ENCODE measurements at places on chromosomes 6 and 20. TPM values are rescaled to one million over a fixed set of nuclear protein-coding genes. Genes with fewer than 3 reads are reported as not detected.

DNA sequence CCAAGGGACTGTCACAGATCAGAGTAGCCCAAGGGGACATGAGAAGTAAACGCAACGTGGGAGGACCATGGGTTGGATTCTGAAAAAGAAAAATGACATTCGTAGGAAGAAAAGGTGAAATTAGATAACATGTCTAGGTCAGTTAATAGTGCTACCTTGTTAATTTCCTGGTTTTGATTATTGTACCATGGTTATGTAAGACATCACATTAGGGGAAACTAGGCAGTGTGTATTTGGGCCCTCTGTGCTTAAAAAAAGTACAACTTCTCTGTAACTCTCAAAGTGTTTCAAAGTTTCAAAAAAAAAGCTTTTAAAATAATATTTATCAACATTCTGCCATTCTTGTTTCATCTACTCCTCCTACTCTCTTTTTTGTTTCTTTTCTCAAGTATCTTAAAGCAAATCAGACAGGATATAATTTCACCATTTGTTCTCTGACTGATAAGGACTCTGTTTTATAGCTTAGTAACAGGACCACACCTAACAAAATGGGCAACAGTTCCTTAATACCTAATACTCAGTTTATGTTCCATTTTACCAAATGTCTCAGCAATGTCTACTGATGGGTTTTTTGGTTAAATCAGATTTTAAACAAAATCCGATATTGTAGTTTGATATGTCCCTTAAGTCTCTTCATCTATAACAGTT, 97.1 kb upstream of the PLCB4 start:
- H3K36me3 ChIP-seq = no peaks in the 10 kb centered on the region
- no peak overlapping the region for H3K4me3 ChIP-seq
- no peaks in the 10 kb centered on the region for H3K4me1 ChIP-seq

DNA sequence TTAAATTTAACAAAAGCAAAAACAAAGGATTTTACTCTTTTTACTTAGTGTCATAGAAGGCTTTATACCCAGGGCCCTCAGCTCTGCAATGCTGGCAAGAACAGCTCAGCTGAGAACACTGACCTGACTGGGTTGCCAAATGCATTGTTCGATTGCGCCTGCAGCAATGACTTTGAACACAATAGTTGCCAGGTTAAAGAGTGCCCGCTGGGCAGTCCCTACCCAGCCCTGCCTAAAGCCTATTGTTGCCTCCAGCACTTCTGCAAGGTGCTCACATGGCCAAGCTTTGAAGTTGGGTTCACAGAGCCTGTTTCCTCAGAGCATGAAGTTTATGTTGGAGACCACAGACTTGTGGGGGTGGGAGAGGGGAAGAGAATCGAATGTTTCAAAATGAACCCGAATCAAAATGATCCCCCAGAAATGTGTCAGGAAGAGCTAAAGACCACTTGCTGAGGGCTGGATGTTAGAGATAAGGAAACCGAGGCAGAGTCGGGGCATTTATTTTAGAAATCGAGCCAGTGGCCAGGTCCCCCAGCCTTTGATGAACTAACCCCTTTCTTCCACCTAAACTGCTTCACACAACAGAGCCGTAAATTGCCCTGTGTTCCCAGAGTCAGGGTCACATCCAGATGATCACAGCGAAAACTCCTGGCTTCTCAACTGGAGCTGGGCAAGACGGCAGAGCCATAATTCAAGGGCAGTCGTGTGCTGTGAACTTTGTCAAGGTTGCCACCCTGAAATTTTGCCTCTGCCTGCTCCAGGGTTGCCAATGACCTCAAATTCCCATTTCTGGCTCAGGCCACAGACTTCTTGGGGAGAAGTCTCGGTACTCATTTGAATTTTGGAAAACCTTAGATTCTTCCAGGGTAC, 55.0 kb downstream of the FOXA2 start:
- no peak for DNase-seq
- no peaks in the 10 kb centered on the region for H3K4me1 ChIP-seq
- no peaks in the 10 kb centered on the region for H3K36me3 ChIP-seq
- H3K4me3 ChIP-seq = no peak overlapping the region
- H3K27ac ChIP-seq = no peak overlapping the region

The COX4I2 gene
- not detected for total RNA-seq

The MYT1 gene
- total RNA-seq = not detected

DNA sequence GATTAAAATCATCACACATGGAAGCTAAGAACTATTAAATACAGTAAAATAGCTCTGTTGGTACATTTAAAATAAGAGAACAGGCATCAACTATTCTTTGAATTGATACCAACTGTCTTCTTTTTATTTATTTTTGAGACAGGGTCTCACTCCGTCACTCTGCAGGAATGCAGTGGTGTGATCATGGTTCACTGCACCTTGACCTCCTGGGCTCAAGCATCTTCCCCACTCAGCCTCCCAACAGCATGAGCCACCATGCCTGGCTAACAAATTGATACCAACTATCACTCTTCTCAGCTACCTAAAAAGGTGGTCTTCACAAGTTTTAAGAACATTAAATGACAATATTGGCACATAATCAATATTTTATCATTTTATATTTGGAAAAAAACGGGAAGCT, 7.8 kb upstream of the PNISR start:
- no peak overlapping the region for H3K27ac ChIP-seq
- DNase-seq = no peak
- H3K4me3 ChIP-seq = no peak overlapping the region
- H3K36me3 ChIP-seq = peaks cover 3% of the 10 kb centered on the region
- peaks cover 5% of the 10 kb centered on the region for H3K4me1 ChIP-seq

The GHRH gene
- total RNA-seq = not detected

The TMEM74B gene
- total RNA-seq = 0.55 TPM

DNA sequence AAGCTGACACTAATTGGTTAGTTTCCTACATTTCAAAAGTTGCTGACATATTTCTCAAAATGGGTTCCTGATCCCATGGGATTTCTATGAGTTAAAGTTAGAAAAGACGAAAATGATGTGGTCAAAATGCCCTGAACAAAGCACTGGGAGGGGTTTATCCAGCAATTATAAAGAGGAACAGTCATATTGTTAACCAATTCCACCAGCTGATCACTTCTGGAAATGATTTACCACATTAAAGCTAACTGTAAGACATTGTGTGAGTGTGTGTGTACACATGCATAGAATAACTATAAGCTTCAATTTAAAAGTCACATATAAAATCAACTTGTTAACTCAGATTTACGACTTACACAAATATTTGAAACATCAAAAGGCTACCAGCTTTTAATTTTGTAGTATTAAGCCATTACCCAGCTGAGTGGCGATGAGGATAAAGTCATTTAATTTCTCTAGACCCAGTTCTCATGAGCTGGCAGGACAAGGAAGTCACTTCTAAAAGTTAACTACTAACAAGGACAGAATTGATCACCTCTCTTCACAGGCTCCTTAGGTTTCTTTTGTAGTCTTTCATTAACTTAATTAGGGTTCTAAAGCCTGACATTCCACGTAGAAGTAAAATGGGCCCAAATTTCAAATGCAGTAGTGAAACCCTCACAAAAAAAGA, 40.4 kb downstream of the MAN1A1 start:
- H3K27me3 ChIP-seq = no peaks in the 10 kb centered on the region
- DNase-seq = no peak
- H3K4me1 ChIP-seq = peaks cover 57% of the 10 kb centered on the region
- no peak overlapping the region for H3K4me3 ChIP-seq
- peaks cover 34% of the 10 kb centered on the region for H3K36me3 ChIP-seq
- peak overlapping the region; percentile 22 for H3K27ac ChIP-seq

The CALHM4 gene
- not detected for total RNA-seq

Measured in activated CD8-positive, alpha-beta memory T cell treated with anti-CD3 and anti-CD28 coated beads, Interleukin-2, amount 10 ng/mL, durations not matched to agents 7 days and 5 days (primary cell).